Activated CD4-positive, alpha-beta T cell treated with anti-CD3 and anti-CD28 coated beads for 48 hours (primary cell): ENCODE measurements at places on chromosomes 3 and 15.
A peak's percentile ranks its signal among the peaks of the same experiment; 100 is the strongest.

- no peak for DNase-seq
Observed at GRCh38 chr3:6039971-6040370, 820.9 kb upstream of the GRM7 start.

GRCh38 chr3:146166415-146166821 is 5.4 kb upstream of the PLOD2 start:
- DNase-seq = no peak

DNA sequence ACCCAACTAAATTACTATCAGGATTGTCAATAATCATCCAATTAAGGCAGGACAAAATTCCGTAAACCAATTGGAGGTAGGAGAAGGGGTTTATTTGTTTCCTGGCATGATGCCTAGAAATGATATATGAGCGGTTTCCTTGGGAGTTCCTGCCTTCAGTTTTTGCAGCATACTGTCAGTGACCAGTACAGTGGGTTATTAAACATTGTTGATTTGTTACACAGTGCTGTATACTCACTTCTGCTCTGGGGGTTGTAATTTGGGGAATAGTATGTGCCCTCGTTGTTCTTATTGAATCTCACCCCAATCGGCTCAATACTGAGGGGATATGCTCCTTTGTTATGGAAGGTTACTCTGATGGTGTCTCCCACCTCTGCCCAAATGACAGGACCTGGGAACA is 22.2 kb downstream of the CP start:
- DNase-seq = no peak

DNA sequence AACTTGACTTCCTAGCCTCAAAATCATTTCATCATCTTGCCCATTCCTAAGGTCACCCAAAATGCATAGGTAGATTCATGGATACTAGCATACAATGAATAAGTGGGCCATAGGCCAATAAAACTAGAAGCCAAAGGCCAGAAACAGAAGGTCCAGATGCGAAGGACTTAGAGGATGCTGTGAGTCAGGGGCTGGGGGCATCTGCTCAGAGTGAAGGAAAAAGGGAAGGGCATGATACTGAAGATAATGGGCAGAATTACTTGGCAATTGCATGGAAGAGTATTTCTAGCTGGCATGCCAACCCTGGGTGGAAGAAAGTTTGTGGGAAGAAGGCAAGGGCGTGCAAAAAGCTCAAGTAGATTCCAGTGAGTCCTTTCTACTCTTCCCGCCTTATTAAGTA is 27.5 kb downstream of the ILDR1 start:
- DNase-seq = no peak

- no peak for DNase-seq
Observed at GRCh38 chr3:126394179-126394976, at the start of gene CFAP100. TSS of gene CFAP100 (plus strand) at chr3:126394909. CDS start at chr3:126396001, 1,092 bp downstream.

- peak; percentile 60 for DNase-seq
Observed at GRCh38 chr15:84570164-84570735, 30.6 kb upstream of the ZSCAN2 start.

GRCh38 chr3:134833453-134834163 is 38.5 kb downstream of the EPHB1 start:
- no peak for DNase-seq

- DNase-seq = peak; percentile 33
Observed at GRCh38 chr3:119642746-119643473, 17.5 kb downstream of the POPDC2 start.
